Fibroblast of upper back skin (primary cell): ENCODE measurements at places on chromosomes 7 and 10.

- peak; percentile 13 for DNase-seq
Measured at GRCh38 chr7:29915481-29916215, 74.0 kb downstream of the SCRN1 start.

DNA sequence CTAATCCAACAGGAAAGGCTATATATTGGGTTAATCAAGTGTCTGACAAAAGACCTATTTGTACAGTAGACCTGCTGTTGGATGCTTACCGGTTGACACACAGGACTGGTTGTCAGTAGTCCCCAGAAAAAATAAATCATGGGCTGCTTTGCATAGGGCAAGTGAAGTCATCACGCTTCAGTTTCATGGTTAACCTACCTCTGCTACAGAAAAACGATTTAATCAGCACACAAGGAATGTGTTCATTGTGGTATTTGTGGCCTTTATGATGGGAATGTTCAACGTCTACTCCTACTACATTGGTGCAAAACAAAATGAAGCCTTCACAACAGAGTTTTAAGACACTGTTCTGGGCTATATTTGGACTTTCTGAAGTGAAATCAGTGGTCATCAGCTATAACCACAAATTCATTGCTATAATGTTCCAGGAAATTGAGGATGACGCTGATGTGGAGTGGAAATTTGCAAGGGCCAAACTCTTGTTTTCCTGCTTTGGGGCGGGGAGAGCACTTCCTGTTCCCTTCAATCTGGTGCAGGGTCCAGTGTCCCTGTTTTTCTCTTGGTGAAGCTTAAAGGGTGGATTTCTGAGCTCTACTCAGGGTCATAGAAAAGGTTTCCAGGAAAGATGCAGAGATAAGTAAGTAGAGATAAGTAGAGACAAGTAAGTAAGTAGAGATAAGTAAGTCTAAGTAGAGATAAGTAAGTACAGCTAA is 39.3 kb upstream of the GGCT start:
- peak; percentile 39 for DNase-seq

DNA sequence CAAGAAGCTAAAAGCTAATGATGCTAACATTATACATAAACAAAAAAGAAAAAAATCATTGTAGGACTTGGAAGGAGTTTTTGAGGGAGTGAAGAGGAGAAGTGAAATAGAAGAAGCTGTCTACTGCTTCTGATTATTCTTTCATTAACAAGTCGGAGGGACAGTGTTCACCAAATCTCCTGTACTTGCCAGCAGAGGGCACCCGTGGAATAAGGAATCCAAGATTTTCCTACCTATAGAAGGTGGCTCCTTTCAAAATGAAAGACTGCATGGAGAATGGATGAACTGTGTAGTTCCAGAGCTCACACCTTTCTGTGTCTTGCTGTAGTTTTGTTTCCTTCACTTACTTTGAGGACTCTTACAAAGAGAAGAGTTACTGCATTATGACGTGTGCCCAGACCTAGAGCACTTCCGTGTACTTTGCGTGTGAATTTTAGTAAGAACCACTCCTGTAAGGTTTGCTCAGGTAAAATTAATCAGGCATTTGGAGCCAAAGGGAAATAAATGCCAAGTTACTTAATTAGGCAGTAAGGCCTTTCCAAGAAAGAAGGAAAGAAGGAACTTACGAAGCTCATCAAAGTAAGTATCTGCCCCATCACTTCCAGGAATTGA is 145.1 kb downstream of the SEMA3D start:
- DNase-seq, result peak; percentile 78

DNA sequence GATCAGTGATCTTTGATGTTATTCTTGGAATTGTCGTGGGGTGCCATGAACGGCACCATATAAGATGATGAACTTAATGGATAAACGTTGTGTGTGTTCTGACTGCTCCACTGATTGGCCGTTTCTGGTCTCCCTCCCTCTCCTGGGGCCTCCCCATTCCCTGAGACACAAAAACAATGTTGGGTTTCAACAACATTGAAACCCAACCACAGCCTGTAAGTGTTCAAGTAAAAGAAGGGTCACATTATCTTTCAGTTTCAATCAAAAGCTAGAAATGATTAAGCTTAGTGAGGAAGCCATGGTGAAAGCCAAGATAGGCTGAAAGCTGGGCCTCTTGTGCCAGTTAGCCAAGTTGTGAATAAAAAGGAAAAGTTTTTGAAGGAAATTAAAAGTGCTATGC is 19.5 kb downstream of the EN2 start:
- no peak for DNase-seq

DNA sequence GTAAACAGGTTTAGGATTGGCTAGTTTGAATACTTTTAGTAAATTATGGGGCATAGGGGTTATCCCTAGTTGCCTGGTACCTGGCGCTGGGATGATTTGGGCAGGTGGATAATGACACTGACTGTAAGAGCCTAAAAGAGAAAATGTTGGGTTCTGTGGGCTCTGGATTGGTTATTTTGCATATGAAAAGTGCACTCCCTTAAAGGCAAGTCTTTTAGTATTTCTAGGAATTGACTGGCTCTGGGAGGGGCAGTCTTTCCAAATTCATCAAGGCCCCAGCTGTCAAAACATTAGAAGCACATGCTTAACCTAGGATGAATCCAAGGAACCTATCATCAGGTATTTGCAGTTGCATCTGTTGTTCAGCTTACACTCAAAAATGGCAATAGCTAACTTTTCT is 454.6 kb upstream of the SORCS1 start:
- DNase-seq, result no peak

- DNase-seq, result no peak
Measured at GRCh38 chr10:121469797-121470606, 128.2 kb downstream of the FGFR2 start.

DNA sequence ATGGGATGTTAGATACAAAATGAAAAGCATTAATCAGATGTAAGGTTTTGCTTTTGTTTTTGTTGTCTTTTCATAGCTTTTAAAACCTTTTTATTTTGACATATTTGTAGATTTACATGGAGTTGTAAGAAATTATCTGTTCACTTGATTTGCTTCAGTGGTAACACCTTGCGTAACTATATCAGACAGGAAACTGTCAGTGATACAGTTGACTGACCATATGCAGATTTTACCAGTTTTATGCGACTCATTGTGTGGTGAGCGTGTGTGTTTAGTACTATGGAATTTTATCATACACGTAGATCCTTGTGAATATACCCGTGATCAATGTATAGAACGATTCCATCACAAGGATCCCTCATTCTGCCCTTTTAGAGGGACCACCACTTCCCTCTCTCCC is 701.4 kb downstream of the SUGCT start:
- peak; percentile 27 for DNase-seq
